ENCODE measurements at places on chromosomes 5 and 9.
A peak's percentile ranks its signal among the peaks of the same experiment; 100 is the strongest.

DNA sequence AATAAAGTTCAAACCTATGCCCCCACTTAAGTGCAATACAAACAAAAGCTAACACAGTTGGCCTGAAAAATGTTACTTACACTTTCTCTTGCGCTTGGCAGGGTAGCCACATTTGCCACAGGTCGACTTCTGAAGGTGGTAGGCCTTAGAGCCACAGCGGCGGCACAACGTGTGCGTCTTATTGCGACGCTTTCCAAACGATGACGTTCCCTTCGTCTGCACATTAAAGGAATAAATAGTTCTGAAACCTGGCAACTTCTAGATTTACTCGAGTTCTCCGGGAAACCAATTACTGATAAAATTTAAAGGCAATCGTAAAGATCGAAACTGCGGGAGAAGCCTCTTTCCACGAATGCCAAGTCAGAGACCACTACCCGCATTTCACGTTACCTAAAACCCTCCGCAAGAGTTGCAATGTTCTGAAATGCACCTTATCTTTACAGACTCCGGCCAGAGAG lies 602 bp downstream of the RPL37 start:
- no peak for ATAC-seq

DNA sequence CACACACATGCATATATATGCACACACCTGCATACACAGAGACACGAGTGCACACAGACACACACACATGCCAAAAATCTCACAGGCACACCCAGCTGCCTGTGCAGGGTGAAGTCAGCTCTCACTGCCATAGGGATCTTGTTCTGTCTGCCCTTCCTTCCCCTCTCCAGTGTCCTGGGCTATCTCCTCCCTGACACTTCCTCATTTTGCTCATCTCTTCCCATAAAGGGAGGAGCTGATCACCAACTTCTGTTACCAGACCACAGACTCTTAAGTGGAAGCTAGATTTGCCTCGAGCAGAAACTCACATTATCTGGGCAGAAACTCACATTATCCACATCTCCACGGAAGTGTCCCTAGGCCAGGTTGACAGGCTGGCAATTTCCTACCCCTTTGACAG lies 28.7 kb downstream of the LCP2 start:
- peak; percentile 27 for ATAC-seq

DNA sequence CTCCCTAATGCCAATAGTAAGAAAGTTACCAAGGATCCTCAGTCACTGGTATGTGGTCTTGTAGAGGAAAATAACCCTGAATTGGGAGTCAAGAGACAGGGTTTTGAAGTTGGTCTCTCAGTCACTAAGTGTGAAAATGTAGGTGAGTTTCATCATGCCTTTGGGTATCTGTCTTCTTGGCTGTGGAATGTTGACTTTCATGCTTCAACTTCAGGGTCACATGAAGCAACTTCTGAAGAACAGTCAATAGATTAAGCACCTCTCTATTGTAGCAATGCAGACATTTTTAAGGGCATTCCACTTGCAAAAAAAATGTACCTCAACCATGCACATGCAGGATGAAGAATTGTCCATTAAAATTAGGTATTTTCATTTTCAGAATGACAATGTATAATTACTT lies 194.6 kb downstream of the CSNK1G3 start:
- no peak for ATAC-seq

DNA sequence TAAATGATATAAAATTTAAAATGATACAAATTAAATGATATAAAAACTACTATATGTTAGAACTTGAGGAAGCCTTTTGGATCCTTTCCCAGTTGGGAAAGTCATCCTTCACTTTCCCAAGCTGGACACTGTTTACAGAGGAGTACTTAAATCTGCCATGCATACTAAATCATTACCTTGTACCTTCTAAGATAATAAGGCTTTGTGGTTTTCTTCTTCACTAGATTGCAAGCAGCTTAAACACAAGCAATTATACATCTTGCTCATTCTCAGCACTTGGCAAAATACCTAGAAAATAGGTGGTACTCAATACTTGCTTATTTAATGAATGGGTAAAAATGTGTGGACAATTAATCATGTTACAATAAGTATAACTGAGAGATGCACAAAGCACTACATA lies 666.8 kb downstream of the PTPRD start:
- ATAC-seq, result no peak

DNA sequence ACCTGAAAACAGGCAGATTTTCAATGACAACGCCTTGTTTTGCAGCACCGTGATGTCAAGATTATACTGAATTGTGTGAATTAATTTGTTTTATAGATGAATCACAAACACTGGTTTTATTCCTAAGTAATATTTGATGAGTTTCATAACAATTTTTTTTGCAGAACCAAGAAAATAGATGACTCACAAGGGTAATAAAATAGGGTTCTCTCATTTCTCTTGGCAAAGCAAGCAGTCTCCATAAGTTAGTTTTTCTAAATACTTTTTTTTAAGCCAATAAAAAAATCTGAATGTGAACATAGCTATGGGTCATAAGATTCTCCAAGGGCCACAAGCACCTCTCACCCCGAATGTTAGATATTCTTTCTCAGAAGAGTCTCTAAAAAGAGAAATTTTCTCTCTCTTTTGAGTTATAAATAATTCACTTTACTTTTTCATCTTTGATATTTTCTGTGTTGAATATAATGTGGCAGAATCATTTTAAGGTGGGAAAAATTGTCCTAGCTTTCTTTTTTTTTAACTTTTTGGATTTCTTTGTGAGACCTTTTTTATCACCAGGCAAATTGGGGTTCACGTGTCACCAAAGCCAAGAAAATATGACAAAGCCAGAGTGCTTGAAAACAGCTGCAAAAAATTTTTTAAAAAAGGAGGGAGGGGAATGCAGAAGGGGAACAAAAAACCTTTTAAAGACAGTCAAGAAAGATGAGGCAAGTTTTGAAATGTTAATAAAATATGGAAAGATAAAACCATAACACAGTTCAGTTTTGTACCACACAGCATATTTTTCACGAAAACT lies 174.6 kb upstream of the DAPK1 start:
- no peak for ATAC-seq

DNA sequence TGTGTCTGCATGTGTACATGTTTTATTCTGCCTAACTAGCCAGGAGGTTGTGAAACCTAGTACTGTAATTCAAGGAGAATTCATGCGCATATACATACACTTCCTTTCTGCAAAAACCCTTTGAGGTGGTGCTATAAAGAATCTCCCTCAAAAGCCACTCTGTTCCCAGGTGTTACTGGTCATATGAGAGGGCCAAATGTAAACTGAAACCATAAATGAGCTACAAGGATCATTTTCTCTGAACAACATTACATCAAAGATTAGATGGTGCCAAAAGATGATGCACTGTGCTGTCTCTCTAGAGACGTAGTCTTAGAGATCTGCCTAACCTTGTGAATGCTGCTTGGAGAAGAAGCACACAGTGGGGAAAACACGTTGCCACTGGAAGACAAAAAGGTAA lies 15.7 kb downstream of the NREP start:
- ATAC-seq, result no peak

- no peak for ATAC-seq
Measured at GRCh38 chr5:77550406-77550805, 58.3 kb upstream of the WDR41 start.

GRCh38 chr5:95087816-95088317 lies 197.0 kb downstream of the MCTP1 start:
- peak; percentile 88 for ATAC-seq

GRCh38 chr5:75465480-75465879 lies 45.9 kb downstream of the CERT1 start:
- ATAC-seq, result no peak

- no peak for ATAC-seq
Measured at GRCh38 chr9:71504636-71505035, 263.7 kb downstream of the CEMIP2 start.

DNA sequence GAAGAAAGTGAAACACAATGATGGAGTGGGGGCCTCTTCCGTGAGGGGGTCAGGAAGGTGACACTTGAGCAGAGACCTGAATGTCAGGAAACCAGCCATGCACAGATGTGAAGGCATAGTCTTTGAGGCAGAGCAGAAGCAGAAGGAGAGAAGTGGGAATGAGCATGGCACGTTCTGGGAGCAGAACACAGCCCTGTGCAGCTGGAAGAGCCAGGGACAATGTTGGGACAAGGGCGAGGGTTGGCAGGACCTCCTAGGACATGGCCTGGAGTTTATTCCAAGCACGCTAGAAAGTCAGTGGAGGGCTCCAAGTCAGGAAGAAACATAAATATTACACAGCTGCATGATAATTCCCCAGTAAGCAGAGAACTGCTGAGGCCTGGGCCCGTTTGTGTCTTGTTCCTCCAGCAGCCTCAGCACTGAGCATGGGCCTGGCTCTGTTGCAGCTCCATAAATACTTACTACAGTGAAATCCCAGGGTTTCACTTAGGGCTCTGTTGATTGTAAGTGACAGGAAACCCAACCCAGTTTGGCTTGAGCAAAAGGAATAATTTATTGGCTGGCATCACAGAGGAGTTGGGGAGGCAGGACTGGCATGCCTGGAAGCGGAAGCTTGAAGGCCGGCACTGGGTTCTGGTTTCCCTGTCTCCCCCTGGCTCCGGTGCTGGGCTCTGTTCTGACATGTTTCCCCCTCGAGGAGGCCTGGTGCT lies 66.2 kb downstream of the MVB12B start:
- ATAC-seq, result no peak

GRCh38 chr9:84817038-84817437 lies 147.5 kb downstream of the NTRK2 start:
- ATAC-seq, result no peak

DNA sequence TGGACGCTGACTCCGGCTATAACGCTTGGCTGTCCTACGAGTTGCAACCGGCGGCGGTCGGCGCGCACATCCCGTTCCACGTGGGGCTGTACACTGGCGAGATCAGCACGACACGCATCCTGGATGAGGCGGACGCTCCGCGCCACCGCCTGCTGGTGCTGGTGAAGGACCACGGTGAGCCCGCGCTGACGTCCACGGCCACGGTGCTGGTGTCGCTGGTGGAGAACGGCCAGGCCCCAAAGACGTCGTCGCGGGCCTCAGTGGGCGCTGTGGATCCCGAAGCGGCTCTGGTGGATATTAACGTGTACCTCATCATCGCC lies 2.1 kb downstream of the PCDHA12 start:
- no peak for ATAC-seq

- ATAC-seq, result no peak
Measured at GRCh38 chr9:69571032-69571431, 101.1 kb downstream of the APBA1 start.

DNA sequence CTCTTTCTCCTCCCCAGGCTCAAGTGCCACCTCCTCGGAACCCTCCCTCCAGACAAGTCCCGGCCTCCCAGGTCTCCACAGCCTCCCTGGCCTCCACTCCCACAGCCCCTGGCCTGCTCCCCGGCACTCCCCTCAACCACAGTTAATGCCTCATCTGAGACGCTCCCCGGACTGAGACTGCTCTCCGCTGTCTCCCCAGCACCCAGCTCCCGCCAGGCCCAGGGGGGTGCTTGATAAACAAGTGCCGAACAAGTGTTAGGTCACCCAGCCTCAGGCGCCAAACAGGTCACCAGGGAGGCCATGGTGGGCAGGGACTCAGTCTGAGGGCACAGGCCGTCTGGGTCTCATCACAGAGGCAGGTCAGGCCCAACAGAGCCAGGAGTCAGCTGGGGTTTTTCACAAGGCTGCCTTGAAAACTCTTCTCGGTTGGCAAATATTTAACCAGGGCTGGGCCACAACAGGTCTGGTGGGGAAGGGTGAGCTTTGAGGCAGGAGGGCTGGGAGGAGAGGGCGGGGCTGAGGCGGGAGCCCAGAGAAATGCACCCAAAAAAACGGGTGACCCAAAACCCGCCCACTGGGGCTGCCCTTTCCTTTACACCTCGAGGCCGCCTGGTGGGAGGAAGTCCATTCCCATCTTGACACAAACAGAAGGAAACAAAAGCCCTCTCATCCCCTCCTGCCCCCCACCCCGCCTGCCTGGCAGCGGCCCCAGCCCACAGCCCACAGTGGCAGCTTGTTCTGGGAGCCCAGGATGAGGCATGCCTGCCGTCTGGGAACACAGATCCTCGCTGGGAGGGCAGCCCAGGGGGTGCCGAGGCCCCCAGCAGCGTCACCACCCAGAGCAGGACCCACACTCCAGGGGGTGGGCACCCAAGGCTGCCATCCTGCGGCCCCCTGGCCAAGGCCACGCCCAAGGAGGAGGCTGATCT lies 66.6 kb upstream of the STXBP1 start:
- no peak for ATAC-seq

DNA sequence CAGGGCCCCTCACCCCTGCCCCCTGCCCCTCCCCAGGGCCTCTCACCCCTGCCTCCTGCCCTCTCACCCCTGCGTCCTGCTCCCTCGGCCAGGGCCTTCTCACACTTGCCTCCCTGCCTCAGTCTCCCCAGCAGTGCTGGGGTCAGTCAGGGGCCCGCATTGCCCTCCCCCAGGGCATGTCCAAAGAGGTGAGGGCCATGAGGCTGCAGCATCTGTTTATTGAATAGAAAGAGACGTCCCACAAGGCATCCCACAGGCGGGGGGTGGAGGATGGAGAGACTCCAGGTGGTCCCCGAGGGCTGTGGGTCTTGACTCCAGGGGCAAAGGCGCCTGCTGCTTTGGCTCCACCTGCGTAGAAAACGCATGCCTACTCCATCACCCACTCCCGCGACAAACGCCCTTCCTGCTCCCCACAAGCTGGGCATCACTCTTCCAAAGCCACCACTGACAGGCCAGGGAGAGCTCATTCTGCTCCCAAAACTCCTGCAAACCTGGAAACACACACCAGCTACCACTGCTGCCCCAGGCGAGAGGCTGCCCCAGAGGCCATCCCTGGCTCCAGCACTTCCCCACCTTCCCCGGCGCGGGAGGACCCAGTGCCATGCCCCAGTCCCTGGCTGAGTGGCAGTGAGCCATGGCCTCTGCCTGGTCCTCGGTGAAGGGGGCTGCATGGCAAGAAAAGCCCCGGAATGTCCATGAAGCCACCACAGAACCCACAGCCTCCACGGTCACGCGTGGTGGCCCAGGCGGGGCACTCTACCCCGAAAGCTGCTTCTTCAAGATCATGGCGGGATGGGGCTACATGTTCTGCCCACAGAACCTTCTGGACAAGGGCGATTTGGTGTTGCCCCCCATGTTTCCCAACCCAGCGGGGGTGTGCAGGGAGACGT lies 1.6 kb upstream of the LCN8 start:
- no peak for ATAC-seq

DNA sequence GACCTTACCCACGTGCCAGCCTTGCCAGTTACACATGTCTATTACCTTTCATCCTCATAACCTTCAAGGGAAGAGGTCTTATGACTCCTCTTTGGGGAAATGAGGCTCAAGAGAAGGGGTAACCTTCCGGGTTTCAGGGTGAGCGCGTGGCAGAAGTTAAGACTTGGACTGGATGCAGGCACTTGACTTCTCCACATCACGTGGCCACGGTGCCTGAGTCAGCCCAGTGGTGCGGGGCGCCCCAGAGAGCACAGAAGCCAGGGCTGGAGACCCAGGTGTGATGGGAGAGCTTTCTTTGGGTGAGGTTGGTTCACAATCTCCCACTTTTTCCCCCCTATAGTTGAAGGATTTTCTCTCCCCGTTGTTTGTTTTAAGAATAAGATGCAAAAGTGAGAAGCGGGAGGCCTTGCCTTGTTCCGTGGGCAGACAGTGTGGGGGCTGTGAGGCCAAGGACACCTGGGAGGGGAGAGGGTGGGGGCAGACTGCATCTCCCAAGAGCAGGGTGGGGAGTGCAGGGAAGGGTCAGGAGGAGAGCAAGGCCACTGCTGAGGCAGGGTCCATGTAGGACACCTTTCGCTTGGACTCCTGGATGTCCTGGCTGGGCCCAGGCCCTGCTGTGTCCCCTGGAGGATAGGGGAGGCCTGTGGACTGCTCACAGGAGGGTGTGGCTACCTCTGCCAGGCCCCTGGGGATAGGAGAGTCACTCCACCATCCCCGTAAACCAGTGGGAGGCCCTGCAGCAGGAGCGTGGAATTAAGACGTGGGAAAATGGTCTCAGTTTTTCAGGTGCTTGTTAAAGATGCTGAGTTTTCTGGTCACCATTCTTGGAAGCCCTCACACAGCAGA lies 90.0 kb upstream of the CTSL start:
- ATAC-seq, result no peak

Measured in stimulated activated memory B cell treated with anti-CD40 and anti-IgM and Interleukin-4, amounts not matched to agents 10 μg/mL and 1 μg/mL and 100 μg/mL, for 72 hours (primary cell).